ENCODE measurements at places on chromosomes 5 and 9. TPM values are rescaled to one million over a fixed set of nuclear protein-coding genes. Genes with fewer than 3 reads are reported as not detected.

The NUTM2G gene
- not detected for total RNA-seq

The SPINK7 gene
- total RNA-seq, result not detected

The MSX2 gene
- total RNA-seq, result 2.4 TPM

The BARHL1 gene
- not detected for total RNA-seq

The PRSS3 gene
- total RNA-seq, result 30.7 TPM

The GAS1 gene
- total RNA-seq, result 29.7 TPM

The OR1J2 gene
- total RNA-seq, result not detected

The BRD8 gene
- 49.5 TPM for total RNA-seq

The FRMPD1 gene
- total RNA-seq, result not detected

The PTPN3 gene
- 1.3 TPM for total RNA-seq

The HEMGN gene
- total RNA-seq, result not detected

The GKAP1 gene
- total RNA-seq, result not detected

The SPEF2 gene
- 5.3 TPM for total RNA-seq

The PCDH1 gene
- total RNA-seq, result 3.5 TPM

The PAPPA gene
- 31.5 TPM for total RNA-seq

The NMUR2 gene
- not detected for total RNA-seq

The IL4 gene
- total RNA-seq, result not detected

The ANKRD34B gene
- total RNA-seq, result not detected

The CCDC152 gene
- total RNA-seq, result 0.89 TPM

The PBX3 gene
- 27.4 TPM for total RNA-seq

The IL3 gene
- not detected for total RNA-seq

The FRMD3 gene
- 0.13 TPM for total RNA-seq

The DELE1 gene
- 47.9 TPM for total RNA-seq

The OLFML2A gene
- 0.38 TPM for total RNA-seq

The NXNL2 gene
- 3.1 TPM for total RNA-seq

The KIF4B gene
- not detected for total RNA-seq

The FSD1L gene
- 2.7 TPM for total RNA-seq

The MZB1 gene
- not detected for total RNA-seq

The CDH6 gene
- total RNA-seq, result 7.2 TPM

The SSNA1 gene
- 105 TPM for total RNA-seq

The SLC23A1 gene
- total RNA-seq, result not detected

The TEX10 gene
- total RNA-seq, result 28.3 TPM

The PTCH1 gene
- 3.8 TPM for total RNA-seq

The KDM4C gene
- 20.6 TPM for total RNA-seq

The NIPAL4 gene
- not detected for total RNA-seq

The TRAF1 gene
- 0.38 TPM for total RNA-seq

The DMGDH gene
- total RNA-seq, result 0.38 TPM

The PRR16 gene
- total RNA-seq, result 33.0 TPM

The CAMK2A gene
- 0.51 TPM for total RNA-seq

The SLC6A18 gene
- not detected for total RNA-seq

The FST gene
- 87.0 TPM for total RNA-seq

The CSF1R gene
- 0.63 TPM for total RNA-seq

The EIF4EBP3 gene
- total RNA-seq, result 0.54 TPM

The TARS1 gene
- 268 TPM for total RNA-seq

The PCDHGC4 gene
- total RNA-seq, result 0.54 TPM

The PCDHB7 gene
- total RNA-seq, result 0.89 TPM

The LCN2 gene
- total RNA-seq, result not detected

The ROPN1L gene
- 0.86 TPM for total RNA-seq

The NTRK2 gene
- not detected for total RNA-seq

The NUP155 gene
- total RNA-seq, result 24.2 TPM

The HINT2 gene
- total RNA-seq, result 30.6 TPM

The DDX4 gene
- not detected for total RNA-seq

The IFNE gene
- total RNA-seq, result 1.8 TPM

The IFNA17 gene
- total RNA-seq, result not detected

Measured in GM23248 (cell line).